ENCODE measurements at places on chromosomes 2 and 18.

DNA sequence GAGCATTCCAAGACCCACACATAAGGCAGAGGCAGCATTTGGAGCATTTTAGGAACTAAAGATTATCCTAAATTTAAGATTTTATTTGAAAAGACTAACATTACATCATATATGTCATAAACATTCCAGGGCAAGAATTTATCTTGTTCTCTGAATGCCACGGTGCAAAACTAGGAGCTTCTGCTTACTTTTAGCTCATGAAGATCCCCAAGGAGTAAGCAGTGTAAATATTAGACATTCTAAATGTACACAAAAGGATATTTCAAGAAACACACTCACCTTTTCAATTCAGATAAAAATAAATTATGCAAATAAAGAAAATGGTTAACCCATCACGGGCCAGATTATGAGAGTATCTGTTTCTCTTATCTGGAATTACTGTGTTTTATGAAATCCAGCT, 101.7 kb upstream of the ETAA1 start:
- H3K4me3 ChIP-seq = no peak overlapping the region
- H3K36me3 ChIP-seq = no peaks in the 10 kb centered on the region
- no peaks in the 10 kb centered on the region for H3K4me1 ChIP-seq
- no peak overlapping the region for H3K27ac ChIP-seq
- no peak for DNase-seq

DNA sequence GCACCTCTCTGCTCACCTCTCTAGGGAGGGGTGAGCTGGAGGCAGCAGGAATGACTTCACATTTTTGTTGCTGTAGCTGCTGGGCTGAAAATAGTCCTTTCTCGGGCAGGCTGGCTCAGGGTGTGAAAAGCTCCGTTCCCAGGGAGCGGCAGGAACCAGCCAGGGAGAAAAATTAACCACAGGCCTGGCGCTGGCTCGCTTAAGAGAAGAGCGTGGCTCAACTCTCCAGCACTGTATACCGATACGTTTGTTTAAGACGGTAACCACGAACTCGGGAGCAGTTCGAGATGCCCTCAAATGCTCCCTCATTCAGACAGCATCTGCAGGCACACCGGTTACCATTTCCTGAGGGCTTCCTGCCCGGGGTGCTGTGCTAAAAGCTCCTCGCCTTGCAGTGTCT, 129.6 kb downstream of the CELF4 start:
- DNase-seq = peak; percentile 43
- H3K27me3 ChIP-seq = no peaks in the 10 kb centered on the region
- H3K4me1 ChIP-seq = peaks cover 52% of the 10 kb centered on the region
- H3K27ac ChIP-seq = peak overlapping the region; percentile 88
- H3K4me3 ChIP-seq = no peak overlapping the region
- H3K36me3 ChIP-seq = no peaks in the 10 kb centered on the region

DNA sequence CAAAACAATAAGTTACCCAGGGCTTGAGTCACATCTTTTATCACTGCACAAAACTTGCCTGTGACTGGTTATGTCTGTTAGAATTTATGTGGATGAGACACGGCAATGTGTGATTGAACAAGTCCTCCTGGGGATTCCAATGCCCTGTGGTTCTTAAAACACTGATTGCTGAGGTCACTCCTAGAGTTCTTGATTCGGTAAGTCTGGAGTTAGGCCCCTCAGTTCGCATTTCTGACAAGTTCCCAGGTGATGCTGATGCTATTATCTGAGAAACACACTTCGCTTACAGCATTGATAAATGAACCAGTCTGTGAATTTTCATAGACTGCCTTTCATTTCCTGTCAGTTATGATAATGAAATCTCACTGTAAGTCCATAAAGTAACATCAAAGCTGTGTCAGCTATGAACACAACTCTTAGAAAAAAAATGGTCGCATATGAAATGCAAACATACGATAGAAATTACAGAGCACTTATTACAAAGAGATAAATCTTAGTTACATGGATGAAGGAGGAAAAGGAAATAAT, 214.0 kb downstream of the DLGAP1 start:
- no peaks in the 10 kb centered on the region for H3K36me3 ChIP-seq
- H3K4me3 ChIP-seq = no peak overlapping the region
- no peaks in the 10 kb centered on the region for H3K27me3 ChIP-seq
- DNase-seq = no peak
- no peak overlapping the region for H3K27ac ChIP-seq

DNA sequence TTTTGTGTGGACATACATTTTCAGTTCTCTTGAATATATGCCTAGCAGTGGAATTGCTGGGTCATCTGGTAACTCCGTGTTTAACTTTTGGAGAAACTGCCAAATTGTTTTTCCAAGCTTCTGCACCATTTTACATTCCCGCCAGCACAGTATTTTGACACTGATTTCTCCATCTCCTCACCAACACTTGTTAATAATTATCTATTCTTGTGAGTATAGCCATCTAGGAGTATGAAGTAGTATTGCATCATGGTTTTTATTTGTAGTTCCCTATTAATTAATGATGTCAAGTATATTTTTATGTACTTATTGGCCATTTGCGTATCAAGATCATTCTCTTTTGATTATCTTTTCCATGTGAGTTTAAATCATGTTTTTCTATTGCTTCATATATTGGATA, 17.9 kb upstream of the AOX1 start:
- DNase-seq = no peak
- 0 out of 2 replicates have a peak, but pooled peaks cover 4% of the 10 kb centered on the region for H3K36me3 ChIP-seq
- H3K4me1 ChIP-seq = no peaks in the 10 kb centered on the region
- H3K27me3 ChIP-seq = no peaks in the 10 kb centered on the region
- no peak overlapping the region for H3K27ac ChIP-seq

DNA sequence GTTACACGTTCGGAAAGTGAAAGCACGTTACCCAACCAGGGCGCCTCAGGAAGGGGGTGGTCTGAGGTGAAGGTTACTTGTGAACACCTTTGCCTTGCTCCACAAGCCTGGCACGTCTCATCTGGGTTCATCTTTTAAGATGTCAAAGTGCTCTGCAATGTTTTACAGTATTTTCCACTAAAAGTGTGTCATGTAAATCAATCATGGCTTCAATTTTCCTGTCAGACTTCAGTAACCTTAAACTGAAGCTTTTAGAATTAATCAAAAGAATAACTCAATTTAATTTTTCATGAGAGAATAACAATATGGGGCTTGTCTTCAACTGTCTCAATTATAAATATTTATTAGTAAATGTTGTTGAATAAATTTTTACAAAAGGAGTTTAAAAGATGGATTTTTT, 93.3 kb upstream of the FANCL start:
- H3K4me1 ChIP-seq = no peaks in the 10 kb centered on the region
- H3K27me3 ChIP-seq = no peaks in the 10 kb centered on the region
- no peak overlapping the region for H3K27ac ChIP-seq
- no peaks in the 10 kb centered on the region for H3K36me3 ChIP-seq

GRCh38 chr2:140855471-140855870, 1275.3 kb downstream of the LRP1B start:
- no peaks in the 10 kb centered on the region for H3K36me3 ChIP-seq
- DNase-seq = no peak
- H3K27me3 ChIP-seq = no peaks in the 10 kb centered on the region
- H3K4me3 ChIP-seq = no peak overlapping the region

DNA sequence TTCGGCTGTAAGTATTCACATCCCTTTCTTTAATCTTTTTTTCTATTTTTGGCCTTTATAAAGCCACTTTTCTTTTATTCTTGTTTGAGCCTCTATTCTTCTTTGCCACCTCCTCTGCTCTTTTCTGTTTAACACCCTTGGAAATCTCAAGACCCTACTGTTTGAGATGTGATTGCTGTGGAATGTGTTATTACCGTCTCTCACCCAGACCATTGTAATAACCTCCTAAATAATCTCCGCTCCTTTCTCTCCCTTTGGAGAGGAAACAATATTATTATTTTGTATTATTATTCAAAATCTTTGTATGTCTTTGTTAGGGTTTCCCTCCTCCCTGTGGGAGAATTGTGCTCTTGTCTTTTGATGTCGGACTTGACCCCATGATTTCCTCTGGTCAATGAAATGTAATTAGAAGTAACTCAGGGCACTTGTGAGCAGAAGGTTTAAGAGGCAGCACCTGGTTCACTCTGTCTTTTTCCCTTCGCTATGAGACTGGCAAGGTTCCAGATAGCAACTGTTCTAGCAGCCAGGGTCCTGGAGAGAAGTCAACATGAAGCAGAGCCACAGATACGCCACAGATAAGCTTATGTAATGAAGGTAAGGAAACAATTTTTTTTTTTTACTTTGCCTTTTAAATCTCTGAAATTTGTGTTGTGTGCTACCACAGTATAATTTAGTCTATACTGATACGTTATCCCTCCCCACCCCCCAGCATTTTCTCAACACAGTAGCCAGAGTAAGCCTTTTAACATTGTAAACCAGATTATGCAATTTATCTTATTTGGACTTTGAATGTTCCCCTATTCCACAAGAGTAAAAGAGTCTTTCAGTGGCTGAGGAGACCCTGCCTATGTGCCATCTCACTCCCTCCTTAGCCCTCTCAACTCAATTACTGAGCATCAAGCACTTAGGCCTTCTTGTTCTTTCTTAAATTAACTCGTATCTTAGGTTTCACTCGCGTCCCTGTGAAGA, 601.2 kb upstream of the ZNF804A start:
- H3K36me3 ChIP-seq = no peaks in the 10 kb centered on the region
- DNase-seq = no peak
- no peak overlapping the region for H3K27ac ChIP-seq
- H3K27me3 ChIP-seq = no peaks in the 10 kb centered on the region

GRCh38 chr18:8121101-8121500, 488.1 kb upstream of the RAB12 start:
- DNase-seq = no peak
- H3K4me3 ChIP-seq = no peak overlapping the region
- H3K4me1 ChIP-seq = no peaks in the 10 kb centered on the region
- no peaks in the 10 kb centered on the region for H3K36me3 ChIP-seq
- H3K27me3 ChIP-seq = no peaks in the 10 kb centered on the region

- no peaks in the 10 kb centered on the region for H3K36me3 ChIP-seq
- DNase-seq = peak; percentile 29
- no peaks in the 10 kb centered on the region for H3K27me3 ChIP-seq
- H3K4me3 ChIP-seq = no peak overlapping the region
- no peak overlapping the region for H3K27ac ChIP-seq
- no peaks in the 10 kb centered on the region for H3K4me1 ChIP-seq
Observed at GRCh38 chr2:134460583-134460998, 206.7 kb downstream of the MGAT5 start.

- H3K27ac ChIP-seq = no peak overlapping the region
- no peak overlapping the region for H3K4me3 ChIP-seq
- H3K36me3 ChIP-seq = no peaks in the 10 kb centered on the region
- H3K4me1 ChIP-seq = no peaks in the 10 kb centered on the region
- DNase-seq = no peak
Observed at GRCh38 chr2:39920307-39920801, 141.3 kb upstream of the THUMPD2 start.

- H3K27me3 ChIP-seq = no peaks in the 10 kb centered on the region
- no peak overlapping the region for H3K4me3 ChIP-seq
- H3K27ac ChIP-seq = no peak overlapping the region
- no peak for DNase-seq
- H3K4me1 ChIP-seq = 0 out of 2 replicates have a peak, but pooled peaks cover 1% of the 10 kb centered on the region
Observed at GRCh38 chr2:150878356-150878755, 383.3 kb downstream of the RBM43 start.

- H3K36me3 ChIP-seq = no peaks in the 10 kb centered on the region
- H3K4me1 ChIP-seq = peaks cover 9% of the 10 kb centered on the region
- no peaks in the 10 kb centered on the region for H3K27me3 ChIP-seq
- DNase-seq = peak; percentile 57
- peak overlapping the region; percentile 92 for H3K27ac ChIP-seq
Observed at GRCh38 chr2:121648206-121649148, 785 bp downstream of the CLASP1 start.

DNA sequence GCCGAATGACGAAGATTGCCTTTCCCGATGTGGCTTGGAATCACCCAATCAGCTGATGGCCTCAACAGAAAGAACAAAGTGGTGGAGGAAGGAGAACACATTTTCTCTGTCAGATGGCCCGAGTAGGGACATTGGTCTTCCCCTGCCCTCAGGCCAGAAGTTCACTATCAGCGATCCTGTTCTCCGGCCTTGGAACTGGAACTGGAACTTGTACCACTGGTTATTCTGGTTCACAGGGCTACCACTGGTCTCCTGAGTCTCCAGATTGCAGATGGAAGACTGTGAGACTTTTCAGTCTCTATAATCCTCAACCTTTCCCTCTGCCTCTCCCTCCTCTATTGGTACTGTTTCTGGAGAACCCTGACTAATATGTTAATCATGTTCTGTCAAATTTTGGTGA, 180.4 kb downstream of the ANKRD30B start:
- no peak for DNase-seq
- no peaks in the 10 kb centered on the region for H3K27me3 ChIP-seq
- no peak overlapping the region for H3K4me3 ChIP-seq
- H3K4me1 ChIP-seq = no peaks in the 10 kb centered on the region

GRCh38 chr2:193946806-193947205, 1710.2 kb upstream of the SLC39A10 start:
- no peak for DNase-seq
- no peaks in the 10 kb centered on the region for H3K36me3 ChIP-seq
- no peak overlapping the region for H3K4me3 ChIP-seq
- no peaks in the 10 kb centered on the region for H3K27me3 ChIP-seq
- H3K4me1 ChIP-seq = no peaks in the 10 kb centered on the region
- no peak overlapping the region for H3K27ac ChIP-seq

GRCh38 chr2:72781480-72781879, 44.4 kb downstream of the EXOC6B start:
- no peak for DNase-seq
- H3K36me3 ChIP-seq = no peaks in the 10 kb centered on the region
- H3K27me3 ChIP-seq = no peaks in the 10 kb centered on the region
- H3K4me1 ChIP-seq = no peaks in the 10 kb centered on the region
- no peak overlapping the region for H3K4me3 ChIP-seq

DNA sequence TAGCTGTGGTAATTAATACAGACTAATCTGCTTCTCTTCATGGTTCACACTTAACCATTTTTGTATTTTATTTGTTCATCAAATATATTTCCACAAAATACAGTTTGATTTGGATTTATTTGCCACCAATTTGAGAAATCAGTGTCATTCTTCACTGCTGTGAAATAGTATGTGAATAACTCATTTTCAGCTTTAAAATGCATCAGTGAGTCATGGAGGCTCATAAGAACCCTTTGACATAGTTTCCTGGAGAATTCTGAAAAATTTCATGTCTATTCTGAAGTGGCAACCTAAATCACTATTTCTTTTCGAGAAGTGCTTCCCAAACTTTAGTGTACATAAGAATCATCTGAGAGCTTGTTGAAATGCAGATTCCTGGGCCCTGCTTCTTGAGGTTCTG, 1026.7 kb upstream of the ACVR2A start:
- no peaks in the 10 kb centered on the region for H3K36me3 ChIP-seq
- no peak for DNase-seq
- no peaks in the 10 kb centered on the region for H3K27me3 ChIP-seq
- no peak overlapping the region for H3K27ac ChIP-seq

DNA sequence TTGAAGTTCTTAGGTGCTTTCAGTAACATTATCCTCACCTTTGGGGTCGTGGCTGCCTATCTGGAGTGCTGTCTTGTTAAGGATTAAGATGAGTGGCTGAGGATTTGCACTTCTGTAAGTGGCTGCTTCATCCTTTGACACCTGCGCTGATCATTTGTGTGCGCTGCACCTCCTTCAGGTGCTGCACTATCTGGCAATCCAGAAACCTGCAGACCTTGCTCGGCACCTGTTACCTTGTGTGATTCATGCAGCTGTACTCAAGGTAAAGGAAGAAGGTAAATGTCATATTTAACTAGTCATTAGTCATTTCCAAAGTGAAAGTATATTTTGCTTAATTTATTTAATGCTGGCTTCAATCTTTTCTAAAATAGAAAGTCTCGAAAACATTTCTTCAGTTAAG, 110.3 kb downstream of the RAB3GAP1 start:
- H3K27me3 ChIP-seq = no peaks in the 10 kb centered on the region
- H3K36me3 ChIP-seq = peaks cover 12% of the 10 kb centered on the region
- peak overlapping the region; percentile 66 for H3K4me3 ChIP-seq
- H3K27ac ChIP-seq = peak overlapping the region; percentile 96
- H3K4me1 ChIP-seq = peaks cover 31% of the 10 kb centered on the region
